ENCODE measurements at places on chromosomes 6 and 20.
A peak's percentile ranks its signal among the peaks of the same experiment; 100 is the strongest.

DNA sequence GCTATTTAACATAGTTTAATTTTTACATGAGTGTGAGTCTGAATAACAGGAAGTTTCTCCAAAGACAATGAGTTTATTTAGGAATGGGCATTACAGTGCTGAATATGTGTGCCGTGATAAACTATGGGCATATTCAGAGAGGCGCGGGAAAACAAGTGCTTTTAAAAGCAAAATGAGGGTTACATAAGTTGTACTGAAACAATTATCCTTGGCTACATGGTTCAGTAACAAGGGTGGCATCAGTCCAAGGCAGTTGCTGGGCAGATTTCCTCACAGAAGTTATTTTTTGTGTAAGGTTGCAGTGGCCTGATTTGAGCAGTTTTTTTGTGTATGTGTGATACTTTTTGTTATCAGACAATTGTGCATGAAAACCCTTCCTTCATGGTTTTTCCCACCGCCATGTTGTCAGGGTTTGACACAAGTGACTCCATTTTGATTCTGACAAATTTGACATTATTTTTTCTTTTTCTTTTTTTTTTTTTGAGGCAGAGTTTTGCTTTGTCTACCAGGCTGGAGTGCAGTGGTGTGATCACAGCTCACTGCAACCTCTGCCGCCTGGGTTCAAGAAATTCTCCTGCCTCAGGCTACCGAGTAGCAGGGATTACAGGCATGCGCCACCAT lies 22.3 kb upstream of the PXDC1 start:
- DNase-seq, result no peak

GRCh38 chr6:14500809-14501208 lies 383.2 kb downstream of the CD83 start:
- no peak for DNase-seq

- no peak for DNase-seq
Measured at GRCh38 chr6:99780556-99780885, 173.9 kb downstream of the PRDM13 start.

- no peak for DNase-seq
Measured at GRCh38 chr20:50283922-50284810, 93.5 kb downstream of the CEBPB start.

- no peak for DNase-seq
Measured at GRCh38 chr6:113361014-113361645, 496.0 kb upstream of the MARCKS start.

- DNase-seq, result no peak
Measured at GRCh38 chr6:111176038-111176759, 88.9 kb downstream of the SLC16A10 start.

DNA sequence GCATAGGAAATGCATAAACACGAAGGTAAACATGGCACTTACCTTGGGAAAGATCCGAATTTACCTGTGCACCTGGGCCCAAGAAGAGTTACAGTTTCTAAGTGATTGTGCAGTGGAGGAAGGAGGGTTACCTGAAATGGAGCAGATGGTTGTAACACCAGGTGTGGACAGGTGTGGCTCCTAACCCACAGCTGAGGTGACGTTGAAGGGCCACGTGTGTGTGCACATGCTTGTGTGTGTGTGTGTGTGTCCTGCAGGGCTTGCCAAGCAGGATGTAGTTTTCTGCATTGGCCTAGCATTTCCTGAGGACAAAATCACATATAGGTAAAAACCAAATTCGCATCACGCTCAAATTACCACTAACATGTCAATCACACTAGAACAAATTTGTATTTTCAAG lies 240.8 kb downstream of the ANKRD60 start:
- DNase-seq, result no peak

GRCh38 chr20:843912-844311 lies 10.4 kb downstream of the FAM110A start:
- no peak for DNase-seq

- DNase-seq, result no peak
Measured at GRCh38 chr6:169960886-169961611, 209.6 kb downstream of the ERMARD start.

DNA sequence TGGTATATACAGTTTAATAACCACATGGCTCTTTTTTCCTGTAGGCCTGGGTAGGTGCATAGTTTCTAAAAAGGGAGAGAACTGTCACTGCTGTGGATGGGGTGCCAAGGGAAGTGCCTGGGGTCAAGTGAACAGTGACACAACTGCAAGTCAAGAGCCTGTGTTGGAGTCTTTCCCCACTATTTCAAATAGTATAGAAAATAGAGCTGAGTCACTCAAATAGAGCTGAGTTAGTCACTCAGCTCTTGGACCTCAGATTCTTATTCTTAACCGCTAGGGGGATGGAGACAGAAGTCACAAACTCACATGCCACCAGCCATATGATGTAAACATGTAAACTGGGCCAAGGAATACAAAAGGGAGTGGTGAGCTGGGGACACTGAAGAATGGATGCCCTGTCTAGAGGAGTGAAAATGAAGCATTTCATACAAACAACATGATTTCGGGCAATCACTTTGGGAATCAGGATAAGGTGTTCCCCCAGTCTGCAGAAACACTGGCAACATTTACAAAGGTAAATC lies 2.1 kb downstream of the NQO2 start:
- DNase-seq, result no peak

DNA sequence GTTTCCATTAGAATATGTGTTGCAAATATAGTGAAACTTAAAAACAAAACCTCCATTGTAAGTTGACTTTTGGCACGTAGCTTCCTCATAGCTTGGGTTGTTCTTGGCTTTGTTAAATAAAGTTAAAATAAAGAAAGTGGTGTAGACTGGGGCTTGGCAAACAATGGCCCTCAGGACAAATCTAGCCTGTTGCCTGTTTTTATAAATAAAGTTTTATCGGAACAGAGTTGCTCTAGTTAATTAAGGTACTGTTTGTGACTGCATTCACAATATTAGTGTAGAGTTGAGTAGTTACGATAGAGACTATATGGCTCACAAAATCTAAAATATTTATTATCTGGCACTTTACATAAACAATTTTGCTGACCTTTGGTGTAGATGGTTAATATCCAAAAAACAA lies 168.8 kb downstream of the CDKAL1 start:
- no peak for DNase-seq

DNA sequence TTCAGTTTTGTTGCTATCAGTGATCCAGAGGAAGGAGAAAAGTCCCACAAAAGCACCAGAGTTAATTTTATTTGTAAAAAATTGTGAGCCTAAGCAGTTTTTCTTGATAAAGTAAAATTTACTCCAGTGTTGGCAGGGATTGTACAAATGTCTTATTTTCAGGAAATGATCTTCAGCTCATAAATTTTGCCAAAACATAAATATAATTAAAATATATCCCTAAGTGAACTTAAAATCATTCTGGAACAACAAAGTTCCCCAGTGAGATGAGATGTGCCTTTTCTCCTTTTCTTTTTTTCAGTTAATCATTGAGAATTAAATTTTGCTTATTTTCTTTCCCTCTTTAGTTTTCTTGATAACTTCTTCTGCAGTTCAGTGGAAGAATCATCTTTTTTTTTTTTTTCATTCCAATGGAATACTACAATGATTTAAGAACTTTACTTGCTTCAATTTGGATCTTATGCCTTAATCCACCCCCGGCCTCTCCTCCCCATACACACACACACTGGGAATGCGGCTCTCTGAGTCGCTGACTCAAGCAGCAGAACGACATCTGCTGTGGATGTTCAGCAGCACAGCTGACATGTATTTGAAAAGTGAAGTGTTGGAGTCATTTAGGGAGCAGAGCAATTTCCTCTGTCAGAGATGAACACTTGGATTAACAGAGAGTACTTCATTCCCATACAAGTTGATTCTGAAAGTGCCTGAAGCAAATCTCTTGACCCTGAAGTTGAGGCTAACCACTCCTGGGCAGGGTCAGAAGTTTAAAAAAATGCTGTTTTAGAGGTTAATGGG lies 27.7 kb upstream of the LAMA4 start:
- DNase-seq, result no peak

DNA sequence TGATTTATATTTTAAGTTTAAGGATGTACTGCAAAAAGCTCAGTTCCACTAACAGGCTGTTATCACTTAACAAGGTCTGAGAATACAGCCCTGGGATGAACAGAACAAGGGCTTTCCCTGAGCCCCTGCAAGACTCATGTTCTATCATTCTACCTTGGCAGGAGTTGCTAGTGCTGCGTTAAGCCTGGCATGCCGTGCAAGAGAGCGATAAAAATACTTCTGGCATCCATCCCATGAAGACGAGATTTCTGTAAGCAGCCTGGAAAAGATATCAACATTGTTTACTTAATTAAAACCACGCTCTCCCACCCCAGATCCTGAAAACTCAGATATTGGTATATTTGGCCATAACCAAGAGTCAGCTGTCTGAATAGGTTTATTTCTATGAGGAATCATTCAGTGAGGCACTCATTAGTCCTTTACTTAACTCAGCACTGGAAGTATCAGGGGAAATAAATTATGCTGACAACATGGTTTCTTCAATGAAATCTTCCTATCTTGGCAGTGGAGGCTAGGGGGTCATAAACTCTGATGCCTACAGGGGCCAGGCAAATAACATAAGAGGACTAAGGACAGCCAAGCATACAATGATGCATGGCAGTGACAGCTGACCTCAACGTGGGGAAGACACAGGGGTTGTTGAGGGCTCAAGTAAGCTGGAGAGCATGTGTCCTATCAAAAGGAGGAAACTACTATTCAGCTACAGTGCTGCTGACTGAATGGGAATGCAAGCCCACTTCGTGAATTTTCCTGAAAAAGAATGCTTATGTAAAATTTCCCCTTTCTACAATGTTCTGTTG lies 37.6 kb upstream of the LYRM2 start:
- no peak for DNase-seq

GRCh38 chr6:14328163-14328562 lies 210.6 kb downstream of the CD83 start:
- no peak for DNase-seq

- no peak for DNase-seq
Measured at GRCh38 chr6:54291146-54291545, 17.1 kb upstream of the TINAG start.

- no peak for DNase-seq
Measured at GRCh38 chr6:6790891-6791290, 202.4 kb downstream of the LY86 start.

- DNase-seq, result peak; percentile 81
Measured at GRCh38 chr6:37171970-37172812, 2.2 kb downstream of the PIM1 start.

DNA sequence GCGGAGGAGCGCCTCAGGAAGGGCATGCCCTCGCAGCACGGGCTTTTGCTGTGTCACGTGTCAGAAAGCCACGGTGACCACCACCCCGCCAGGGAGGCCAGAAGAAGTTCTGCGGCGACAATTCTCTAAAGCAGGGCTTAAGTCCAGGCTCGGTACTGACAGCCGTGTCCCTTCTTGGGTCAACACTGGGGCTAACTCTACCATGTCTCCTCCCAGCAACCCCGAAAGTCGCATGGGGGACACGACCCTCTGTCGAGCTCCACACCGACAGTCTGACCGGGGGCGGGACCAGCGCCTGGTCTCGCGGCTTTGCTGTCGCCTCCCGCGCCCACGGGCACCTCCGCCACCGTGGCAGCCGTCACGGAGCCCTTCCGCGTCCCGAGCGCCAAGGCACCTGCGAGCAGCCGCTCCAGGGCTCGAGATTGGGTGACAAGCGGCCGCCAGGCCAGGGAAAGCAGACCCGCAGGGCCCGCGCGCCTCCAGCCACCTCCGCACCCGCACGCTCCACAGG lies 534 bp downstream of the NANP start:
- DNase-seq, result peak; percentile 0

GRCh38 chr20:22475662-22476061 lies 108.7 kb downstream of the FOXA2 start:
- no peak for DNase-seq

DNA sequence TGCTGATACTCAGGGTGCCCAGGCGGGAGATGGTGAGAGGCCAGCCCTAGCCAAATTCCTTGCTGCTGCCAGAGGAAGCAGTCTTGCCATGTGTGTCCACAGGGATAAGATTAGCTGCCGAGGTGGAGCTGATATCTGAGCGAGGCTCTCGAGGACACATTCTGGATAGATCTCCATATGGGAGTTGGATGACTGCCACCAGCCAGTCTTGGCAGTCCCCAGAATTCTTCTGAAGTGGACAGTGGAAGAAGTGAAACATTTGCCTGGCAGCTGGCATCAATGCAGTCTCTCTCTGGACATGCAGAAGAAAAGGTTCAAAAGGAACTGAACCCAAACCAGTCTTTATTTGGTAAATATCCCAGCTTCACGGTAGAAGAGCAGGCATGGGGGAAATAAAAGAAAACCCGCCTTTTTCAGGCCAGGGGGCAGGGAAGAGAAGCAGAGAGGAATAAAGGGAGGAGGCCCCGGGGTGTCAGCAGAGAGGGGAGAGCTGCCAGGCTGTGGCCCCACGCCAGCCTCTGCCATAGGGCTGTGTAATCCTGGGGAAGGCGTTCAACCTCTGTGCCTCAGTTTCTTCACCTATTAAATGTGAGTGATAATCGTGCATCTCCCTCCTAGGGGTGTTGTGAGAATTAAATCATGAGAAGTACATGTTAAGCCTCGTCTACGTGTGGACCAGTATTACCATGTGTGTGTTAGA lies 3.7 kb upstream of the FUCA2 start:
- DNase-seq, result no peak

DNA sequence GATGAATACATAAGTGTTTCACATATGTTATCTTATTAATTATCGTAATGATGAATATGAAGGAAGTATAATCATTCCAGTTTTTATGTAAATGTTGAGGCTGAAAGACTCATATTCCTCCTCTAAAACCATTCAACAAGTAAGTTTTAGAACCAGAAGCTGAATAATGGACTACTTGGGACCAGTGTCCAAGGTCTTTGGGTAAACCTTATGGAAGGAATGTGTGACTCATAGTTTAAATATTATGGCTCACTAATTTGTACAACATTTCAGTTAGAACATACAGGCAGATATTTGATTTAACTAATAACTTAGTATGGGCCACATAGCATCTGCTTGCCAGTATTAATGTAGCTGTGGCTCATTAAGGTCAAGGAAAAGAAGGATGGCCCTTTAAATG lies 209.6 kb downstream of the TFAP2B start:
- no peak for DNase-seq

DNA sequence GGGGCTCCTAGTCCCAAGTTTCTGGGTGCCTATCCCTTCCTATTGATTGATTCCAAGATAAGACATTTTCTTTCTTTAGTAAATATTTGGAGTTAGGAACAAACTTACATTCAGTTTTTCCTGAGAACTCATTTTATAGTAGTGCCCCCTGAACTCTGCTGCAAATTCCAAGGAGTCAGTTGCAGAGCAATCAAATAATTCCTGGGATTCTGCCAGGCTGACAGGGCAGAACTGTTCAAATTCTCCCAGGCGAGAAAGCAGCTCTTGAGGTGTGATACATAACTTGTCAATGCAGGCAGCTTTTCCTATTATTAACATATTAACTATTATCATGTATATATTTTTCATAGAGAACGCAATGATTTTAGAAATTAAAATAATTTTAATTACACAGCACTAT lies 15.9 kb upstream of the ZBTB24 start:
- DNase-seq, result no peak

All from stimulated activated CD4-positive, alpha-beta T cell treated with anti-CD3 and anti-CD28 coated beads, Interleukin-1b, Interleukin-23, amount 100 ng/mL, for 1 hour (primary cell).